ENCODE measurements at places on chromosomes 16 and 17. TPM values are rescaled to one million over a fixed set of nuclear protein-coding genes. Genes with fewer than 3 reads are reported as not detected.

CACNA1G gene
- 25.9 TPM for polyA plus RNA-seq

TOX3 gene
- 5.5 TPM for polyA plus RNA-seq

GRCh38 chr16:3431779-3432219, 11.5 kb downstream of the ZNF597 start:
- no peak for DNase-seq

GRCh38 chr16:60681043-60681442, 1355.2 kb downstream of the CDH8 start:
- no peak for DNase-seq

DNA sequence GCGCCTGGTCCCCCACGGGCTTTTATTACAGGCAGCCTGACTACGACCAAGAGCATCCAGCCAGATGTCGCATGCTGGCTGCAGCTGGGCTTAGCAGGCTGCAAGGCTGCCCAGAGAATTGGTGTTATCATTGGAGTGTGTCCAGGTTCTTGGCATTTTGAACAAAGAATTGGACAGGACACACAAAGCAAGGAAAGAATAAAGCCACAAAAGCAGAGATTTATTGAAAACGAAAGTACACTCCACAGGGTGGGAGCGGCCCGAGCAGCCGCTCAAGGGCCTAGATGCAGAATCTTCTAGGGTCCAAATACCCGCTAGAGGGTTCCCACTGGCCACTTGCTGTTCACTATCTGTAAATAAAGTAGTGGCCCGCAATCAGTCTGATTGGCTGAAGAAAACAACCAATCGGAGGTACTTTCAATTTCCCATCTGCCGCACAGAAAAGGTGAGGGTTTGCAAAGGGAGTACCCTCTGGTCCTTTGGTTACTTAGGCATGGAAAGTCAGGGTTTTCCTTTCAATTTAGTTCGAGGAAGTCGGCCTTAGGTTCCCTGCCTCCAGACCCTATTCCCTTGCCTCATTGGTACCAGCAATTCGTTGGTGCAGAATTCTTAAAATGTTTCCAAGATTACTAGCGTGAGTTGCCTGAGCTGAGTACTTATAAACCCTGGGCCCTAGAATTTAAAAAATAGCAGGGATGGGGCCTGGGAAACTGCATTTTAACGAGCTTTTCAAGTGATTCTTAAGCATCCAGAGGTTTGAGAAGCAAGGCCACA, 38.5 kb upstream of the CNEP1R1 start:
- no peak for DNase-seq

DNA sequence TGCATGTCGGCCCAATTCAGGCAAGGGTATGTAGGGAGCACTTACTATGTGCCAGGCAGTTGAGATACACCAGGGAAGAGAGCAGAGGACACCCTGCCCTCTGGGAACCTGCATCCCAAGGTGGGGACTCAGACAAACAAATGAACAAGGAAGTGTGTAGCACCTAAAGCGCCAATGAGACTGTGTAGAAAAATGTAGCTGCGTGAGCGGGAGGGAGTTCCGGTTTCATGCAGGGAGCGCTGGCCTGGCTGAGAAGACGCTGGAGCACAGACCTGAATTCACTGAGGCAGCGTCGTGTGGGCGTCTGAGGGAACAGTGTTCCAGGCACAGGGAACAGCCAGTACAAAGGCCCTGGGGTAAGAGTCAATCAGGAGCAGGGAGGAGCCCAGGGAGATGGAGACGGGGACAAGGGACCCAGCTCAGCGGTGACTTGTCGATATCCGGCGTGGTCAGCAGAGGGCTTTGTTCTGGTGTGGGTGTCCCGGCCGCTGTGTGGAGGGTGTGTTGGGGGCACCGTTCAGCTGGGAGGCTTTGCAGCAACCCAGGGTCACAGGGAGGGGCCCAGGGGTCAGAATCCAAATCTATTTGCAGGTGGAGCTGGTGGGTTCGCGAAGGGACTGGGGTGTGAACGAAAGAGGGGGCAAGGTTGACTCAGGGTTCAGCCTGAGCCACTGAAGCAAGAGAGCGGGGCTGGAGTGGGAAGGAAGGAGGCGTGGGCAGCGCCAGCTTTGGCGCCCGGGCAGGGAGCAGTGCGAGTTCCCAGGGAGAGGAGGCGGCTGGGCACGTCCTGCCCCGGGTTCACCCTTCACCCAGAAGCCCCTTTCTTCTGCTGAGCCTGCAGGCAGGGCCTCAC, 17.8 kb upstream of the OSGIN1 start:
- no peak for DNase-seq

GRCh38 chr17:38416840-38417209, 11.4 kb upstream of the ARHGAP23 start:
- DNase-seq: no peak

DNA sequence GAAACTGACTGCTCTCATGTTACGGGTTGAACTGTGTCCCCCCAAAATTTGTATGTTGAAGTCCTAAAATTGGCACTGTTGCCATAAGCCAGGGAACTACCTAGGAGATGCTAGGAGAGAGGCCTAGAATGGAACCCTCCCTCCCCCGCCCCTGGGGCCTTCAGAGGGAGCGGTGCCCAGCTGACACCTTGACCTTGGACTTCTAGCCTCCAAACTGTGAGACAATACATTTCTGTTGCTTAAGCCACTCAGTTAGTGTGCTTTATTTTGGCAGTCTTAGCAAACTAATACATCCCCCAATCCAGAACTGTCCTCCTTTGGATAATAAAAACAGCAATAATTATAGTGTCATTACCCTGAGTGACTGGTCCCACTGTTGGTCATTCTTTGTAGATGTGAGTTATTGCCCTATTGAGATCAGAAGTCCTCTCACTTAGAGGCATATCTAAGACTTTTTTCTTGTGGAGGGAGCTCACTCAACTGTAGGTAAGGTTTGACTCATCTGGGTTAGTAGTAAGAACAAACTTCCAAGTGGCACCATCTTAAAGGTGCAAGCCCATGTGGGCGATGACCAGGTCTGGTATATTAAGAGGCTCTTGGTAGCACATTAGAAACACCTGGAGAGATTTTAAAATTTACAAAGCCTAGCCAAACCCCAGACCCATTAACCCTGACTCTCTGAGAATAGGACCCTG, 93.0 kb upstream of the HLF start:
- no peak for DNase-seq

DNA sequence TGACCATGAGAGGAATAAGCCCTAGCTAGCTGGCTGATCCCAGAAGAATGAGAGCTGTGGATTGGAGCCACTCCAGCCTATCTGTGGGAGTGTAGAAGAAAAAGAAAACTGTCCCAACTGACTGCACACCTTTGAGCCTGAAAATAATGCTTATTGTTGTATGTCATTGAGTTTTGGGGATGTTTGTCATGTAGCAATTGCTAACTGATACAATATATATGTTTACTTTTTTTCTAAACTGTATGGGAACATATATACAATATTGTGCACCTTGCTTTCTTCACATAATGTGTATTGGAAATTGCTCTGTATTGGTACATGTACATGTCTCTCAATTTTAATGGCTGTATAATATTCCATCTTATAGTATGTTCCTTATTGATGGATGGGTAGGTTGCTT, 124.0 kb upstream of the NLRP1 start:
- no peak for DNase-seq

GRCh38 chr17:17963066-17963465, 9.1 kb downstream of the TOM1L2 start:
- no peak for DNase-seq

DNA sequence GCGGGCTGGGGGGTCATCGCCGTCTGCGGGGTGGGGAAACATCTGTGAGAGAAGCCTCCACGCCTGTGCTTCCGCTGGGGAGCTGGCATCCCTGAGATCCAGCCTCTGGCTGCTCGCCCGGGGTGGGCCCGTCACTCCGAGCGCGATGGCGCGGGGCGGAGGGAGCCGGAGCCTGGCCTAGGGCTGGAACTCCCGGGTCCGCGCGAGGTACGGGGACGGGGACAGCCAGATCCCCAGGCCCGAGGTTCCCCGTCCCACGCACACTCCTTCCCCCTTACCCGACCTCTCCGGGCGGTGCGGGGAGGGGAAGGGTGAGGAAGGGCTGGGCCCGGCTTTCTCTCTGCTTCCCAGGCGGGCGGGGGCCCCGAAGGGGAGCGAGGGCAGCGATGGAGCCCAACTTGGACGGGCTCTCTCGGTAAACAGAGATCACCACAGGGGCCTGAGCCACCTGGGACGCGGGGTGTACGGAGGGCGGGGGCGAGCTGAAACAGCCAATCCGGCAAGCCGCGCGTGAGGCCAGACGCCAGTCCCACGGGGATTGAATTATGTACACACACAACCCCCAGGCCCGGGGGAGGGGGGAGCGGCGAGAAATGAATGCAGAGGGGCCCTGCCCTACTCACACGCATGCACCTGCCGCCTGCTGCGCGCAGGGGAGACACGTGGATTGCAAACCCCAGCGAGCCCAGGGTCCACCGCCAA, at the start of gene SLC16A11:
SLC16A11 (minus strand) TSS at position 596 of the 702 bp plus-strand sequence; CDS start at position 17, 579 bp downstream.
- DNase-seq: no peak

GRCh38 chr17:12180644-12181261, 160.1 kb downstream of the MAP2K4 start:
- peak; percentile 46 for DNase-seq

DNA sequence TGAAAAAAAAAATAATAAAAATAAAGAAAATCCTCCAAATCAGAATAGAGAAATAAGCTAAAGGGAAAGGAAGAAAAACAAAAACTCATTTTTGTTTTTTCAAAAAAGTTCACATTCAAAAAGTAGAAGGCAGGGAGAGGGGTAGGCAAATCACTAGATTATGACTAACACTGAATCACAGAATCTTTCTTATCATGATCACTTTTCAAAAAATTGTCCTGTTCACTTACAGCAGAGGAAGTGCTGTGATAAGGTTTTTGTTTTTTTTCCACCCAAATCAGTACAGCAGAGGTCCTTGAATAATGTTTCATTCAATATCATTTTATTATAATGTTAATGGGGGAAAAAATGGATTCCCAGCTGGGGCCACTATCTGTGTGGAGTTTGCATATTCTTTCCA, 106.4 kb downstream of the CA4 start:
- no peak for DNase-seq

- no peak for DNase-seq
Observed at GRCh38 chr16:27156579-27156978, 46.7 kb upstream of the KDM8 start.

DNA sequence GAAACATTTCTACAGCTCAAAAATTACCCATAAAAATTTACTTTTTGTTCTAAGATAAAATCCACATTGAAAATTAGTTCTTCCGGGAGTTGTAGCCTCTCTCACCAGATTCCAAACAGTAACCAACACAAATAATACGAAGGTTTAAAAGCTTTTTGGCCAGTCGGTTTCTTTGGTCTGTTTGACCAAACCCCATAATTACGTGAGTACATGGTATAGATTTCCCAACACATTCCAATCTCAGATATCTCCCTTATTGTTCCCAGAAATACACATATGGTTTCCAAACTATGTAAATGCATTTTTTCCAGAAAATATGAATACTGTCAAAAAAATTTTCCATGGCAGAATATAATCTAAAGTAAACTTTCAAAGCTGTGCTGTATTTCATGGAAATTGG, 722.0 kb downstream of the KCNJ2 start:
- DNase-seq: no peak

GRCh38 chr17:8354236-8354635, 14.6 kb downstream of the ODF4 start:
- DNase-seq: no peak

- no peak for DNase-seq
Observed at GRCh38 chr17:1796800-1797199, 32.9 kb downstream of the SMYD4 start.

GRCh38 chr17:43637563-43638323, 24.0 kb downstream of the MEOX1 start:
- DNase-seq: no peak

GRCh38 chr17:30832438-30833124, 815 bp downstream of the ATAD5 start:
- DNase-seq: no peak

DNA sequence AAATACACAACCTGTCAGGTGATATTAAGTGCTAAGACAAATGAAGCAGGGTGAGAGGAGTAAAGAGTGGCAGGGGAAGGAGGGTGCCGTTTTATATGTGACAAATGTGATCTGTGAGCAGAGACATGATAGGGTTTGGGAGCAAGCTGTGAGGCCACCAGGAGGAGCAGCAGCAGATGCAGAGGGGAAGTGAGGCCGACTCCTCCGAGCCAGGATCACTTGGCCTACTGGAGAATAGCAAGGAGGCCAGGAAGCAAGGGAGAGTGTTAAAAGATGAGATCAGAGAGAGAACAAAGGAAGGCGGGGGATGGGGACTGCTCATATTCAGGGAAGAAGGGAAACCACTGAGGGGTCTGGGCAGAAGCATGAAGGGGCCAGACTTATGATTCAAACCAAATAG, 129.4 kb downstream of the TANGO6 start:
- DNase-seq: no peak

DNA sequence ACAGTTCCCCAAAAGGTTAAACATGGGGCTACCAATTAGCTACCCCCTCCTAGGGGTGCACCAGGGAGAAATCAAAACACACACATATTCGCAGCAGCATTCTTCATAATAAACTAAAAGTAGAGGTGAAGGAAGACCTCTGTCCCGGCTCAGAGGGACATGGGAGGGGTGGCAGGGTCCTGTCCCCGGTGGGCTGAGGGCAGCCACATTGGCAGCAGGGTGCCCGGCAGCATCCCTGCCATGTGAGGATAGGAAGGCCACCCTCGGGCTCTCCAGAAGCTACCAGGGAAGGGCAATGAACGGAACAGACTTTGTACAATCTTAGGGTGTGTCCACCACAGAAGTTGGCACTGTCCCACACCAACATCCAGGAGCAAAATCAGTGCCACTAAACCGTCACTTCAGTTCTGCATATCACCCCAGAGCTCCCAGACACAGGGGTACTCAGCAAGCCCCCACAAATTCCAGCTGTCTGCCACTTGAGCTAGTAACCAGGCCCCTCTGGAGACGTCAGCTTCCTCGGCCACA, 3.1 kb upstream of the DNAH17 start:
- DNase-seq: no peak

DNA sequence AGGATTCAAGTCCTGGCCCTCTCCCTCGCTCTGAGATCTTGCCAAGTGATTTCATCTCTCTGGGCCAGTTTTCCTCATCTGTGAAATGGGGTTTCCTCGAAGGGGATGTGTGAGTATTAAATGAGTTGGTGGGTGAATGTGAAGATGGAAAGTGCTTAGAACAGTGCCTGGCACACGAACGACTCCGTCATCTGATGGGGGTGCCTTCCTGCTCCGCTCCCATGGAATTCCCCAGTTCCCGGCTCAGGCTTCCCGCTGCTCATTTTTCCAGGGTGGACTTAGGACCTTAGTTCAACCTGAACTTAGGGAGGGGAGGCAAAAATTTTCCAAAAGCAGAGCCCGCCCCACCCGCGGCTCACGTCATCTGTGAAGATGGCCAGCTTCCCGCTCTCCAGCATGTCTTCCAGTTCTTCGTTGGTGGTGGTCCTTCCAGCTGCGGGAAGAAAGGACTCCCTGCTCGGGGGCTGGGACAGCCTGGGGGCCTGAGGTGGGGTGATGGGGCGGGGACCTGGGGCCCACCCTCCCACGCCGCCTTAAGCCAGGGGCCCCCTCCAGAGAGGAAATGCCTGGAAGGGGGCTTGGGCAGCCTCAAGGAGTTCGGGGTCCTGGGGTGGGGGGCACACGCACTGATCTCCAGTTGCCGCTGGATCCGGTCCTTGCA, 11.4 kb downstream of the HSD3B7 start:
- DNase-seq: no peak
